ENCODE measurements at places on chromosomes 1 and 21.

DNA sequence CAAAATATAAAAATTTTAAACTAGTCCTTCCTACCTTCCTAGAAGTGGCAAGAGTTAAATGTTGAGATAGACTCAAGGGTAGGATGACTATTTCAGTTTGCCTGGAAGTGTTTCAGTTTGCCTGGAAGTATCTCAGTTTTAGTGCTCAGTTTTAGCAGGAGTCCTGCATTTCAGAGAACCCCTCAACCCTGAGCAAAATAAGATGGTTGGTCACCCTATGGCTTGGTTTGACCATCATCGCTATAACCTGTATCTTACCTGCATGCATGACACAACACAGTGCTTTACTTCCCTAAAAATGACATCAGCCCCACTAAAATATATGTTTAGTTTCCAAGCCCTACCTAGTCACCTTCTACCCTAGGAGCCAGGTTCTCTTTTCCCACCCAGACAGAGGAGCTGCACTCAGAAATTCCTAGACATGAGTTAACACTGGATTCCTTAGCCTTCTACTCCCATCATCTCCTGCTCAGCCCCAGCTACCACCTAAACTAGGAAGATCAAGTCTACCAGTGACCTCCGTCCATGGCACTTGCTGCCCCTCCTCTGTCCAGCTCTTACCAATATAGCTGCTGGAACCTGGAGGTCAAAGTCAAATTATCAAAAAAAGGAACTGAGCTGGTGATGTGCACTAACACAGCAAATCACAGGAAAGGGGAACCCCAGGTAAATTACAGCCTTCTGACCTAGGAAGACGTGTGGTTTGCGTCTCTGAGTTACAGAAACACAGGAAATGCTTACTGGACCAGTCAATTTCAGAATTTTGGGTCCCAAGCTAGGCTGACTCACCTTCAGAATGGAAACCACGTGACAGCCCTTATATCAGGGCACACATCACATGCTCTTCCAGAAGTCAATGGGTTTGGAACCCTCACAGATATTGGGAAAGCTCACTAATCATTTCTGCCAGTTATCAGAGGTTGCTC, 2.2 kb upstream of the G0S2 start:
- no peak for DNase-seq

GRCh38 chr1:63563745-63564144, 29.5 kb upstream of the PGM1 start:
- DNase-seq, result no peak

DNA sequence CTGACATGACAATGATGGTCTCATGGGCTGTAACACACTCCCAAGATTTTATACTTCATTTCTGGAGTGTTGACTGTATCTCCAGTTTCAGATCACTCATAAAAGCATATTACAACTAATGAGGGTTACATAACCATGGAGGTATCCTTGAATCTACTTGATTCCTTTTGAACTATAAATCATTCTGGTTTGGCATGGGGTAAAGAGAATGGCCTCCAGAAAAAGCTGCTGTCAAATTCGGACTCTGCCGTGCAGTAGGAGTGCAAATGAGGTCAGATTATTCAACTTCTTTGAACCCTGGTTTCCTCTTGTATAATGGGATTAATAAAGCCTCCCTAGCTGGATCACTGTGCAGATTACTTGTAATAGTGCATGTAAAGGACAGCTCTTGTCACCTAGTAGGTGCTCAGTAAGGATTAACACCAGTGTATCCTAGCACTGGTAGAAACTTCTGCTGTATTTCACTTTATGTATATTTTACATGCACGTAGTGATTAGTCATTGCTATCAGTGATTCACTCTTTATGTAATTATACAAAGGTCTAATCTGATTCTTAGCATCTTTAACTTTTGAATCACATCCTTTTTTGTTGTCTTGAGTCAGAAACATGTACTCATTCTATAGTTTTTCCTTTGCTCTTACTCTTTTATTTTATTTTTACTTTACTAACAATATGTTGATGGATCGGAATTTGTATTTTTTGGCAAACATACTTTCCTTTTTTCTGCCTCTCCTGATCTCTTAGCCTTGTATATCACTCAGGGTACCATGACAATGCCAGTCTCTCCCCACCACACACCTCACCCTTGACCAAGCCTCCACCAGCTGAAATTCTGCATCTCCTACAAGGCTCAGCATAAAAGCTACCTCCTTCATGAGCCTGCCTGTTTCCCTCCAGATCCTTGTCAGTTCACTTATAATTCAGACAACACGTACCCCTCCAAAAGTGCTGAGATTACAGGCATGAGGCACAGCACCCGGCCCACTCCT, 3.2 kb downstream of the LRRC8C start:
- DNase-seq, result peak; percentile 46

DNA sequence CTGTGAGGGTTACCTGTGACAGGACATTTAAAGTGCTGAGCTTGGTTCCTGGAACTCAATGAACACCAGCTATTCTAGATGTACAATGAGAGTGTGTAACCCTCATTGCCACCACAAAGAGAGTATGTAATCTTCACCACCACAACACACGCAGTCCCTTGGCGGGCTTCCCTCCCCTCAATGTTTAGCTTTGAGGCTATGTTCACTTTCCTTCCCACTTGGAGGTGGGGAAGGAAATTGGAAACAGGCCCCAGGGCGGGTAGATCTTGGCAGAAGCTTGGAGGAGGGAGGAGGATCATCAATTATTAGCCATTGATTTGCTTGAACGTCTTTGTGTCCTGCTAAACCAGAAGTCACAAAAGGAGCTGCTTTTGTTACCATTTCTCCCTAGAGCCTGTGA, 8.3 kb upstream of the COL16A1 start:
- DNase-seq, result peak; percentile 84

- DNase-seq, result no peak
Measured at GRCh38 chr21:39131791-39132190, 51.5 kb downstream of the PSMG1 start.

- DNase-seq, result no peak
Measured at GRCh38 chr1:222769181-222769580, 32.2 kb downstream of the FAM177B start.

- no peak for DNase-seq
Measured at GRCh38 chr1:223780949-223781348, 64.8 kb downstream of the TP53BP2 start.

DNA sequence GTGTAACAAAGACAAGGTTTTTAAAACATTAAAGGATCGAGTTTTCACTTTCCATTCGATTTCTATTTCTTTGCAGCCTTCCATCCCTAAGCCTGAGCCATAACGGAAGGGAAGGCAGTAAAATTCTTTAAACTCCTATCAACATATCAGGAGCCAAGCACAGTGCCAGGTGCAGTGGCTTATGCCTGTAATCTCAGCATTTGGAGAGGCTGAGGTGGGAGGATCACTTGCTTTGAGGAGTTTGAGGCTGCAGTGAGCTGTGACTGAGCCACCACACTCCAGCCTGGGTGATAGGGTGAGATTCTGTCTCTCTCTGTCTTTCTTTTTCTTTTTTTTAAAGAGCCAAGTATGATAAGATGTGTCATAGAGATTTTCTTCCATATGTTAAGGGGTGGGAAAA, 217.5 kb upstream of the GREM2 start:
- no peak for DNase-seq

DNA sequence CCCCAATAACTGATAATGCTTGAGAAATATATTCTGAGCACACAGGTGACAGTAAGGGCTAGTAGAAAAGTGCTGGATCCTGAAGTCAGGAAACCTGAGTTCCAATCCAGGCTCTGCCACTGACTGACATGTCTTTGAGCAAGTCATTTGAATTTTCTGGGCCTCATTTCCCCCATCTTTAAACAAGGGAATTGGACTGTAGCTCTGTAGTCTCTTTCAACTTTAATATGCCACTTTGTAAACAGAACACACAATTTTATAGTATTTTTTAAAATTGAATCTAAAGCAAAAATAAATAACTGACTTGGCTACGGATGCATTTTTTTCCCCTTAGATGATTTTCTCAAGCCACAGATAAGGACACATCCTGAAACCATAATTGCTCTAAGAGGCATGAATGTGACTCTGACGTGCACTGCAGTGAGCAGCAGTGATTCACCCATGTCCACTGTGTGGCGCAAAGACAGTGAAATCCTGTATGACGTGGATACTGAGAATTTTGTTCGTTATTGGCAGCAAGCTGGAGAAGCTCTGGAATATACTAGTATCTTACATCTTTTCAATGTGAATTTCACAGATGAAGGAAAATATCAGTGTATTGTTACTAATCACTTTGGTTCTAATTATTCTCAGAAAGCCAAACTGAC, 37.0 kb downstream of the LRIG2 start:
- peak; percentile 55 for DNase-seq

DNA sequence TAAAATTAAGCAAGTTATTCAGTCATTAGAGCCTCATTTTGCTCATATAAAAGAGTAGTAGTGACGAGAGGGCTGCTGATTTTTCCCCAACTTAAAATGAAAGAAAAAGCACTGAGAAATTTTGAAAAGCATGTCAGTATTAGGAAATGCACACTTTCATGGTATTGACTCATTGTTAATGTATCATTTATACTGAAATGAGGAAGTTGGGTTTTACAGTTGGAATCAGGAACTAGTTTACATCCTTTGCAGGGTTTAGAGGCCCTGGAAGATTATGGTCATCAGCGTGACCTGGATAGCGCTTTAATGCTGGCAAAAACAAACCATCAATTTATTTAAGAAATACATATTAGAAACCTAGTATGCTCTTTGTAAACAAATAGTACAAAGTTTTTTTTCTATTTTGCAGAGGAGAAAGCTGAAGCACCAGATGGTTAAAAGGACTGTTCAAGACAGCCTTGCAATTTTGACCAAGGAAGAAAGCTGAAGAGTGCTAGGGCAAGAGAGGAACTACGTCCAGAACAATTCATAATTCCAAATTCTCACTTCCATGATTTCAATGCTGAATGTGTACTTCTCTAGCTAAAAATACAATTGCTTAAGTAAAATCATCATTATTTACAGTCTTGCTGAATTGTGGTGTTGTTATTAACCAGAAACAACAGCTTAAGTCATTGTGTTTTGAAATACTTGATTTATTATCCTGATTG, 94.8 kb upstream of the SGIP1 start:
- no peak for DNase-seq

DNA sequence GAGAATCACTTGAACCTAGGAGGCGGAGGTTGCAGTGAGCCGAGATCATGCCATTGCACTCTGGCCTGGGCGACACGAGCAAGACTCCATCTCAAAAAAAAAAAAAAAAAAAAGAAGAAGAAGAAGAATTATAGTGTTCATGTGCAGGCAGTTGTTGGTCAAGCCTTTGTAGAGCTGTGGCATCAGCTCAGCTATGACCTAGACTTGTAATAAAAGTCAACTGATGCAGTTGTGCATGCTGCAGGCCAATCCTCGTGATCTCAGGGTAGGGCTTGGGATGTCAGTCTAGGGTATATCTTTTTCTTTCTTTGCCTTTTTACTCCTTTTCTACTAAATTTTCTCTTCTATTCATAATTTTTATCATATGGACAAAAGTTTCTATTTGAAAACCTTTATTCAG, 76.2 kb downstream of the C1orf21 start:
- DNase-seq, result no peak

GRCh38 chr1:246828818-246829217, 102.9 kb downstream of the AHCTF1 start:
- no peak for DNase-seq

- peak; percentile 43 for DNase-seq
Measured at GRCh38 chr1:55781944-55782482, 566.8 kb upstream of the USP24 start.

GRCh38 chr1:241614144-241614543, 26.0 kb downstream of the CHML start:
- no peak for DNase-seq

- DNase-seq, result no peak
Measured at GRCh38 chr1:17772615-17773212, 17.6 kb downstream of the ACTL8 start.

GRCh38 chr1:205147191-205147835, 25.5 kb upstream of the RBBP5 start:
- DNase-seq, result peak; percentile 58

GRCh38 chr1:116725798-116726197, 28.4 kb upstream of the CD2 start:
- no peak for DNase-seq

DNA sequence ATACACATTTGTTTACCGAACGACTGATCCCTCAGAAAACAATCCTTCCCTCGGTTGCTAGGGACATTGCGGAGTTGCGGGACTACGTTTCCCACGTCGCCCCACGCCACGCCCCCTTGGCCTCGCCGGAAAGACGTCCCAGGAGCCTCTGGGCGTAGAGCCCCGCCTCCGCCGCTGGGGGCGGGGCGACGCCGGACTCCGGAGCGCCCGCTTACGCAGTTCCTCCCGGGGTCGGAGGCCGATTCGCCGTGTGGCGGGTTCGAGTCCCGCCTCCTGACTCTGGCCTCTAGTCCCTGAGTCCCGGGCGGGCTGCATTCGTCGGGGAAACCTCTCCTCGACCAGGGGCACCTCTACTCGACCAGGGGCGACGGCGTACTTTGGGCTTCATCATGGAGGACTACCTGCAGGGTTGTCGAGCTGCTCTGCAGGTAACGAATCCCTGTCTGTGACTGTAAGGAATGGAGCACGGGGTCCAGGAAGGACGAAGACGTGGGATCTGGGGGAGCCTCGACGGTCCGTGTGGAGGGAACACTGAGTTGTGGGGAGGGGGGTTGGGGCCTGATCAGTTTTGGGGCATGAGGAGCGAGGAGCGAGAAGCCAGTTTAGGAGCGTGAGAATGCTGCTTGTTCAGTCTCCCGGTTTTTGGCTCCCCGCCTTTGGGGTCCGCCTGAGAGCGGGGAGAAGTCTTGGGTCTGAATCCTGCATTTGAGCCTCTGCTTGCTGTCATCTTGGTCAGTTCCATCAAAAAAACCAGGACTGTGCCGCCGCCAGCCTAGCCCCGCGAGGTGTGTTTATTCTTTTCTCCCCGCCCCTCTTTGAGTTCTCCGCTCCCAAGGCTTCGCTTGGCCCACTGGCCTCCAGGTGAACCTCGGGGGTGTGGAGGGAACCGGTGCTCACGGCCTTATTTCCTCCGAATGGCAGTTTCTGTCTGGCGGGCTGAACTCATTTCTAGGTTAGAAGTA, at the start of gene PRUNE1:
PRUNE1 (plus strand) TSS at position 206 of the 962 bp plus-strand sequence; CDS start at position 390, 184 bp downstream.
- DNase-seq, result peak; percentile 84

- DNase-seq, result peak; percentile 88
Measured at GRCh38 chr1:219324629-219325367, 151.1 kb downstream of the LYPLAL1 start.

DNA sequence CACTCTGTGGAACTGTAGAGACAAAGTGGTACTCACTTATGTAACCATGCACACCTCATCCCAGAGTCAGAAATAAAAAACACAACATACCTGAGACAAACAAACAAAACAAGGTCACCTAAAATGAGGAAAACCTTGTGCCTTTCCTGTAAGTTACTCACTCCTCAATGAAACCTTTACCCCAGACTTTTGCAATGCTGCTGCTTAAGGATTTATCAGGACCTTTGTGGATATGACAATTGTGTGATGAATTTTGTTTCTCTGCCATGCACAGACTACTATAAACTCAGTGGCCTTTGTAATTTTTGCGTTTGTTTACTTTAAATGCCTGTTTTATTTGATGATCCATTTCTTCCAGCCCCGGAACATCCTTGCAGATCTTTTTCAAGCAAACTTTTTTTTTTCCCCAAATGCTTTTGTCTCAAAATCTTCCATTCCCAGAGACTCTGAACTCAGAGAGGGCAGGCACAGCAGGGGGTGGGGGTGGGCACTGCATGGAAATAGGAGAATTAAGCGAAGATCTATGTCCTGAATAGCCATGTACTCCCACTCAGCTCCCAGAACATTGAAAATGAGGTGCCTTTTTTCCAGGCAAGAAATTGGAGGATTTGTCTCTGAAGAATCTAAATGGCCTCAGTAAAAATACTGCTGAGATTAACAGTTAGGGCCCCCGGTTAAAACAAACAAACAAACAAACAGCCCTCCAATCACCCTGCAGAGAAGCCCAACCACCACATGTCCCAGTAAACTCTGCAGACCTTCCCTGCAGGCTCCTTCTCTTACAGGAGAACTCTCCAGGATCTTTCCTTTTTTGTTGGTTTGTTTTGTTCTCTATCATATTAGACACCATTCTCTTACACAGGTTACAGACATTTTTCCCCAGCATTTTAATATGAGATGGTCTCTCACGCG, 22.6 kb upstream of the SIM2 start:
- no peak for DNase-seq

All from fibroblast of skin of left biceps (primary cell).